ENCODE measurements at places on chromosomes 6 and 20.

DNA sequence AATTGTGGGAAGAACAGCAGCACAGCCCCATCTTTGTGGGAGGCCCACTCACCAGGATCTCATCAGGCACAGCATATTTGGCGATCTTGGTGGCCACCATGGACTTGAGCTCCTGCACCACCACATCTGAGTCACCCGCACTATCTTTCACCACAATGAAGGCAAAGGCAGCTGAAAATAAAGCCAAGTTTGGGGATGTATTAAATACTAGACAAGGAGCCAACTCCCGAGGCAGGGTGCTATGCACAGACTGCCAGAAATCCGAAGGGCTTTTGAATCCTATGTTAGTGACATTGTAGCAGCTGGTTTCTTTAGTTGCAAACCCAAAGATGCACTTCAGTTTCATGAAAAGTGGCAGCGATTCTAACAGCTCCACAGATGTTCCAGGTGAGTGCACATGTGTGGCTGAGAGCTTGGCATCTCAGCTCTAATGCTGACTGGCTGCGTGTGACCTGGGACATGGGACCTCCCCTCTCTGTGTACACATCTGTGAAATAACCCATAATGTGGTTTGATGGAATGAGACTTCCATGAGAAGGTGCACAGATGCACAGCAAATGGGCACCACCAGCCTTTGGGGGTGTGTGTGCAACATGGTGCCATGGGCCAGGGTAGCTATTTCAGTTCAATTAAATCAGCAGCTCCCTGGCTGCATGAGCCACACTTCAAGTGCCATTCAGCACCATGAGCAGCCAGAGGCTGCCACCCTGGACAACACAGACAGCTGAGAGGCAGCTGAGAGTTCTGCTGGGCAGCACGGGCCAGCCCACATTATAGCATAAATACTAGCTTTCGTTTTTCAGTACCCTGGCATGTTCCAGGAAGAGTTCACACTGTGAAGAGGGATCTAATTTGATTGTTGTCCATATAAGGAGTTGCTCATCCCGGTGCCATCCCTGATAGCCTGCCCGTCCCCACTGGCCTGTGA is 16.9 kb upstream of the APMAP start:
- no peak for DNase-seq

GRCh38 chr20:58565461-58566175 is 50.4 kb upstream of the APCDD1L start:
- no peak for DNase-seq

- DNase-seq: no peak
These were observed 203.2 kb upstream of the MAP3K7 start for GRCh38 chr6:90790058-90790457.

- no peak for DNase-seq
These were observed 24.3 kb downstream of the LRRN4 start for GRCh38 chr20:6029538-6029937.

DNA sequence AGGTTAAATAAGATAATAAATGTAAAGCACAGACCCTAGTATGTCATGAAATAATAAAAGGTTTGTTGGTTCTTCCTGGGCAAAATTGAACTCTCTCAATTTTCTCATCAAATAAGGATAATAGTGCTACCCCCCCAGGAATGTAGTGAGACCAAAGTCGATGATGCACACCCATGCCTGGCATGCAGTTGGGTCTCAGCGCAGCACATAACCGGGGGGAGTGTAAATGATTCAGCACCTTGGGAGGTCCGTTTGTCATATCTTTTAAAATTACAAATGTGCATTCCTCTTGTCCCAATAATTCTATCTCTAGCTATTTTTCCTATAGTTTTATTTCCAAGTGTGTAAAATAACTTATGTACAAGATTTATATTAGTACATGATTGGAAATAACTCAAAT is 31.3 kb upstream of the CCDC167 start:
- no peak for DNase-seq

DNA sequence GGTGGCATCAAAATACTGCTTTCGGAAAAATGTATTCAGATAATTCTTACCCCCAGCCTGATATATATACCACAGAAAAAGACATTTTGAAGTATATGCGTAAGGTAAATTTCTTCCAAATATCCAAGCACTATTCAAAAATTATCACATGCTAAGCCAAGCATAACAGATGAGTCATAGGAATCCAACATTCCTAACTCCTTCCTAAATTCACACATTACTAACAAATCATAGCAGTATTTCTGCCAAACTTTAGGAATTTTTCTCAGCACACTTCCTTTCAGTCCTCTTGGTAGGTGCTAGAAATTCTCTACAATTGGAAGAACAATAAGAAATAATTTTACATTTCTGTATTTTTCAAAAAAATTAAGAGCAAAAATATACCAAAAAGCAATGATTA is 417.5 kb downstream of the EYS start:
- no peak for DNase-seq

- DNase-seq: no peak
These were observed 25.7 kb downstream of the TPX2 start for GRCh38 chr20:31764641-31765305.

DNA sequence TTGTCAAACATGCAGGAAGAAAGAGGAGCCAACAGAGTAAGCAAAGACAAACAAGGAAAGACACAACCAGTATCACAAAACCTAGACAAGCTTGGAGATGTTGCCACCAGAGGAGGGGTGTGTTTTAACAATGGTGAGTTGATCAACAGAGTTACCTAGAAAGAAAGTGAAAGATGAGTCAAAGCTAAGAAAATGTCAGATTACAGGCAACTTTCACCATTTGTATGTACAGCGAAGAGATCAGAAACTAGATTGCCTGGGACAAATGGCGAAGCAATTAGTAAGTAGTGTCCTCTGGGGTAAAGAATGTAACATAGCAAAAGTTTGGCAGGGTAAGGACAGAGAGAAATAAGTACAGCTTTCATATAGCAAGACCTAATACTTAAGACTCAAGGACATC is 51.6 kb upstream of the POU3F2 start:
- DNase-seq: no peak

GRCh38 chr20:50856475-50857041 is 61.7 kb downstream of the BCAS4 start:
- DNase-seq: no peak

- DNase-seq: no peak
These were observed 113.0 kb downstream of the DST start for GRCh38 chr6:56529594-56530191.

GRCh38 chr20:59580146-59580946 is 24.0 kb upstream of the PHACTR3 start:
- no peak for DNase-seq

- DNase-seq: no peak
These were observed 39.1 kb downstream of the PLEKHG1 start for GRCh38 chr6:150638765-150639164.

DNA sequence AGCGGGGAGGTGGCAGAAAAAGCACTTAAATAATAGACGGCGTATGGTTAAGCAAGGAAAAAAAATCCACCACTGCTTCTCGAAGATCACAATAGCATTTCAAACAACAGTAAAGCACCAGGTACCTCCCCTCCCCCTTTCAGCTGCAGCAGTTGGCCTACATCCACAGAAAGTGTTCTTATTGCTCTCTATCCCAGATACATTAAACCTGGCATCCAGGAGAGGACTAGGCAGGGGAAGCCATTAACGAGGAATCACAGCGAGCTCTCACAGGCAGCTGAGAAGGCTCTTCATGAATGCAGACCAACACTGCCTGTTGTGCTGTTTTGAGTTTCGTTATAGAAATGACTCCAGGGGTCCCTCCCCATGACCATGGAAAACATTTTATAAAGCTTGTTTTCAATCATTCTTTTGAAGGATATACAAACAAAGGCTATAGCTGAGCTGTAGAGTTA is 11.8 kb downstream of the FYN start:
- DNase-seq: no peak

DNA sequence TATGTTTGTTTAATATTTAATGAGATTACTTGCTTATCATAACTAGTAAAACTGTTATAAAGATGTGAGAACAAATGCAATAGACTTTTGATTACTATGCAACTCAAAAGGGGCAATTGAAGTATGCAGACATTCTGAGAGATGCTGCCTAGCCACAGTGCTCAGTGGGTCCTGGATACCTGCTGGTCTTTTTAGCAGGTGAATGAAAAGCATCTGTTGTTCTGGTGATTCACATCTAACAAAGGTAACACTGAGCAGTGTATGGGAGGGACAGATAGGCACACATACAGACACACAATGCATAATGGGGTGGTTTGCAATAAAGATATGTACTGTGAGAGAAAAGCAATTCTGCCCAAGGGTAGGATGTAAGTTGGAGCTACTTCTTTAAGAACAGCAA is 46.9 kb downstream of the OGFRL1 start:
- DNase-seq: no peak

GRCh38 chr20:58921564-58921963 is 59.5 kb upstream of the NELFCD start:
- no peak for DNase-seq

DNA sequence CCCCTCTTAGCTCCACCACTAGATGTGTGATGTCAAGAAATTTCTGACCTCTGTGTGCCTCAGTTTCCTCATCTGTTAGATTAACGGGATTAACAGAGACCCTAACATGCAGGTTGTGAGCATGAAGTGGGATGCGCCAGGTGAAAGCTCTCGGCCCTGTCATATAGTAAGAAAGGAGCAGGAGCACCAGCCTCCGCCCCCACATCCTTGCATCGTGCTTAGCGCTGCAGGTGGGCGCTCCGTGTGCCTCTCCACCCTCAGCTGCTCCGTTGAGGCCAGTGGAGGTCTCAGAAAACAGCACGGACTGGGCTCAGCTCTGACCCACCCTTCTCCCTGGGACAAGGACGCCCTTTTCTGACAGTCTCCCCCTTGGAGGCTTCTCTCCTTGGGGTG is 63.4 kb downstream of the TCP11 start:
- DNase-seq: no peak

- no peak for DNase-seq
These were observed 30.2 kb upstream of the TBC1D7 start for GRCh38 chr6:13358511-13358910.

- DNase-seq: no peak
These were observed 1.6 kb downstream of the TENT5A start for GRCh38 chr6:81750681-81751387.

DNA sequence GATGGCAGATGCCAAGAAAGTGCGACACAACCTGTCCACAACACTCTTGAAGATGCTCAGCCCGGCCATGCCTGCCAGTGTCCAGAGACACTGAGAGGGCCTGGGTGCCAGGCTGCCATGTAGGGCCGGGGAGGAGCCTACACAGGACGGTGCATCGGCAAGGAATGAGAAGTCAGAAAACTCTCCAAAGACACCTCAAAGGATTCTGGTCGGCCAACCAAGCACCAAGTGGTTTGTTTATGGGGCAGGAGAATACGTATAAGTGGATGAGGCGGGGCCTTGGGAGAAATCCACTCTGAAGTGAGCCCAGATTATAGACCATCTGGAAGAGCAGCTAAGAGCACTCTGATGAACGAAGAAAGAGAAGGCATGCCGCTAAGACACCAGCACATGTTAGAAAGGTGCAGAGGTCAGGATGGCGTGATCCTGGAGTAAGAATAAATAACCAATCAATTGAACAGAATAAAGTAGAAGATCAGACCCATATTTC is 120.7 kb upstream of the FOXQ1 start:
- DNase-seq: no peak

- DNase-seq: no peak
These were observed 401.0 kb downstream of the PAX1 start for GRCh38 chr20:22106308-22106938.

DNA sequence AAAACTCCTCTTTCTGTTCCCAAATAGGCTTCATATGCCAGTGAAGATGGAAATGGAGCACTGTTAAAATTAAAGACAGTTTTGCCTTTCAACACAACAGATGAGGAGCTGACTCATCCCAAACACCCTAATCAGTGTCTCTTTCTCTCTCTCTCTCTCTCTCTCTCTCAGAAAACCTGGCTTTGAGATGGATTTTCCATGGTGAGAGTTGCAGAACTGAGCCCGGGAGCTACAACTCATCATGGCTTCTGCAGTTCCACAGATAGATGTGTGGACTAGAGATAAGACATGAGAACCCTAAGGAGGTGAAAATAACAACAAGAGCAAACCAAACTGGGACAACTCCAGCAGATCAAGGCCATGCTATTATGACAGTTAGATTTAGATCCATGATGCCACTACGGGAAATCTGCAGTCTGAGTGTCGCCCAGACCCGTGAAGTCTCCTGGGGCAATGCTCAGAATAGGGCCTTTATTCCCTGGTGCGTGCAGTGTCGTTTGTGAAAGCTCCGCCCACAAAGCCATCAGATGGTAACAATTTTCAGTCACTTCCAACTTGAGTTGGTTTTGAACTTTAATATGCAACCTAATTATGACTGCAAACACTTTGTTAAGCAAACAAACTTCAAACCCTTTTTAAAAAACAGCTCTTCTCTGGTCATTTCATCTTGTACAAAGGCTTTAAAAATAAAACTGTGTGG is 338.2 kb upstream of the PREP start:
- DNase-seq: no peak

- DNase-seq: no peak
These were observed 49.0 kb upstream of the HTR1E start for GRCh38 chr6:86888301-86888700.

- DNase-seq: peak; percentile 81
These were observed at the start of gene ZKSCAN3 for GRCh38 chr6:28349892-28350737. ZKSCAN3 (plus strand) TSS chr6:28349947; CDS start chr6:28359587, 9,640 bp downstream.
